Fibroblast of skin of scalp (primary cell): ENCODE measurements at places on chromosomes 6 and 20.

- DNase-seq, result no peak
Observed at GRCh38 chr6:18829272-18829870, 442.2 kb downstream of the RNF144B start.

DNA sequence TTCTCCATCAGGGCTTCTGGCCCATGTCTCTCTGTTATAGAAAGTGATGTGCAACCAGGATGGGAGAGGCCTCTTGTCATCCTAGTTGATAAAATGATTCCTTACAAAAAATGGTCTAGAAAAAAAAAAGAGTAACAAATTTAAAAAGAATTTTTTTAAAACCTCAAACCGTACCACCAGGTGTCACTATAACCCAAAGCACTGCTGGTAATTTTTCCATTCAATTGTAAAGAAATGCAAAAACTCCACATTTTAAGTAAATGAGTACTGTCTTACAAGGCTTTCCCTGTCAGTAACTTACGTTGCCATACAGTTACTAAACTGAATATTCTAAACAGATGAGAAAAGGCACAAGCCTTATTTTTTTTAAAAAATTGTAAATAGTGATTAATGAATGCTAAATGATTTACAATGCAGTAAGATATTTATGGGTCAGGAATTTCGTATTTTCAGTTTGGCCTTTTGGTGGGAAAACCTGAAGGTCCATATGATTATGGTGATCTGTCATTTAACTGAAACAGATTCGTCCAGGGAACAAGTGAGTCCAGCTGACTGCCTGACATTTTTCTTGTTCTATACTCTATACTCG, 95.4 kb downstream of the OGFRL1 start:
- DNase-seq, result peak; percentile 55

DNA sequence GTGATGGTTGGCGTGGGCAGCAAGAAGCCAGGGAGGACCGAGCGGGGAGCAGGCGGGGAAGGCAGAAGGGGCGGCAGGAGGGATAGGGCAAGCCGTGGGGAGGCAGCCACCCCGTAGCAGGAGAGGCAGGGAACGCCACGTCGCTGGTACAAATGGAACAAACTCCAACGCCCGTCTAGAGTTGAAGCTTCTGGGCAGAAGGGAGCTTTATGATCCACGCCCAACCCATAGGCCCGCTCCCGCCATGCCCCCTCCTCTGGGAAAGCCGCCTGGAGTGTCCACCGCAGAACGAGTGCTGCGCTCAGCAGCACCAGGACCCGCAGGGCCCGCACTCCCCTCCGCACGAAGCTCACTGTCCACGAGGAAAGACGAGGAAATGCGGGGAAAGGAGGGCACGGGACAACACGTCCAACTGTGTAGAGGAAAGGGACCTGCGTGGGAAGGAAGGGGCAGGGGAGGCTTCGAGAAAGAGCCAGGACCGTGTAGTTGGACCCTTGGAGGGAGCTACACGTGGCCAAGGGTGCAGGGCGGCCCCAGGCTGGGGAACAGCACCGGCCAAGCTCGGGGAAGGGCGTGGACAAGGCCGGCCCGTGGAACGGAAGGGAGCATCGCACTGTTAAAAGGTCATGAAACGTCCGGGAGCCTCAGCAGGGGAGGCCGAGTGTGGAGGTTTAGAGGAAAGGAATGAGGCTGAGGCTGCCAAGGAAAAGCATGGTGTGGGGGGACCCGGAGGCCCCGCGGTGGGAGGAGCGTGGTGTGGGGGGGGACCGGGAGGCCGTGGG, 204.0 kb downstream of the DLL1 start:
- no peak for DNase-seq

- no peak for DNase-seq
Observed at GRCh38 chr6:38077488-38078030, 258.0 kb downstream of the ZFAND3 start.

GRCh38 chr6:5151360-5151954, 66.3 kb downstream of the PPP1R3G start:
- no peak for DNase-seq

DNA sequence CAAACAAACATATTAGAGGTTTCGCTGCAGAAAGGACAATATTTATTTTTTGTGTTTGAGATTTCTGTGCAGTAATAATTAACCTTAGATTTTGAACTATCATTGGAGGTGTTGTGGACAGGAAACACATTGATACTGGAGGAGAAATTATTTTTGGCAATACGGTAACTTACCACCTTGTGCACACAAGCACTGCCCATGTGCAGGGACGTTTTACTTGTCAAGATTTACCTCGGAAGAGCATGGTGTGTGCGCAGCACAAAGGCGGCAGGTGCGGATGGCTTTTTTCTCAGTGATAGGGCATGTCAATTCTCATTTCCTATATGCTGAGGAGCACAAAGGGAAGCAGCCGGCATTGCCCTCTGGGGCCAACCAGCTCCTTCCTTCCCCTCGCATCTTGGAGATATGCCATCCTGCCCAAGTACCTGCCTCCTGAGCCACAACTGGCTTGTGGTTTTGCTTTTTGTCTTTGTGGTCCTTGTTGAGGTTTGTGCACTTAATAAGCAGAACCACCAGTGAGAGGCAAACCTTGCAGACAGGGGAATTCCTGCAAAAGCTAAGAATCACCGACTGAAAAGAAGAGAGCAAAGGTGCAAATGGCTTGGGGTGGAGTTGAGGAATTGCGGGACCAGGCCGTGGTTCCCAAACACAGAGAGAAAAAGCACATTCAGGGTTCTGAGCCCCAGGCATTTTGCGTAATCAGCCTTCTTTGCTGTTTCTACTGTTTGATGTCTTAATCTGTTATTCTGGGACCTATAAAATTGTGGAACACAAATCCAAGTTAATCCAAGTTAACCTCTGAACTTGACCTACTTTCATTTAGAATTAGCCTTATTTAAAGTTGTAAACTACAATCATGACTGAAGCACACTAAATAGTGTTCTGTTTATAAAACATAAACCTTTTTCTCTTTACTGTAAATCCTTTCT, 21.9 kb downstream of the SAMD5 start:
- no peak for DNase-seq

- peak; percentile 21 for DNase-seq
Observed at GRCh38 chr6:14626556-14626955, 509.0 kb downstream of the CD83 start.

DNA sequence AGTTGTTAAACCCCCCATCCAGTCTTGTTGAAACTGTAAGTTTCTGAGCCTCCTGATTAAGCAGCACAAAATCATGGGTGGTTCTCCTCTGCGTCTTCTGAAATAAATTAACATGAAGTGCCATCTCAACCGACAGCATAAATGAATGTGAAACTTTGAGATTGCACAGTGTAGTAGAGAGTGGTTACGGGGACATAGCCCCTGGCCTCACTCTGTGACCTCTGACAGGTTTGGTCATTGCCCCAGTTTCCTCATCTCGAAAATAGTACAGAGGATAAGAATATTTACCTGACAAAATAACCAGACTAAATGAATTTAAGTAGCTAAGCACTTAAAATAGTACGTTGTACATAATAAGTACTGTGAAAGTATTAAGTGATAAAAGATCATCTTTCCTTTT, 19.1 kb downstream of the NKX2-4 start:
- no peak for DNase-seq

DNA sequence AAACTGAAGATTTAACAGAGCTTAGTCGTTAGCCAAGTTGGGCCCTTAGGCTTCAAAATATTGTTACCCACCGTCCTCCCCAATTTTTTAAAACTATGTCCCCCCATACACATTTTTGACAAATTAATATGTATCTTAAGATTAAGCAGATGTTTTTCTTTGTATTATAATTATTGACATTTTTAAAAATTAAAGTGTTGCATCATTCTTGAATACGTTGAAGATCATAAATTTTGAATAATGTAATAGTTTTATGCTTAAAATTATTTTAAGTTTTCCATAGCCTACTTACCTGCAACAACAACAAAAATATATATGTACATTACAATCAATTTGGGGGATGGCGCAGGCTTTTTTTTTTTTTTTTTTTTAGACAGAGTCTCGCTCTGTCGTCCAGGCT, 8.2 kb upstream of the PRSS16 start:
- DNase-seq, result no peak

- DNase-seq, result no peak
Observed at GRCh38 chr6:9307786-9308185, 872.4 kb upstream of the SLC35B3 start.

- peak; percentile 3 for DNase-seq
Observed at GRCh38 chr6:144007478-144008119, 460 bp downstream of the PLAGL1 start.
